ENCODE measurements at places on chromosomes 12 and 14.
A peak's percentile ranks its signal among the peaks of the same experiment; 100 is the strongest.

- DNase-seq = no peak
These were observed 104.2 kb upstream of the AMN1 start for GRCh38 chr12:31832740-31833729.

DNA sequence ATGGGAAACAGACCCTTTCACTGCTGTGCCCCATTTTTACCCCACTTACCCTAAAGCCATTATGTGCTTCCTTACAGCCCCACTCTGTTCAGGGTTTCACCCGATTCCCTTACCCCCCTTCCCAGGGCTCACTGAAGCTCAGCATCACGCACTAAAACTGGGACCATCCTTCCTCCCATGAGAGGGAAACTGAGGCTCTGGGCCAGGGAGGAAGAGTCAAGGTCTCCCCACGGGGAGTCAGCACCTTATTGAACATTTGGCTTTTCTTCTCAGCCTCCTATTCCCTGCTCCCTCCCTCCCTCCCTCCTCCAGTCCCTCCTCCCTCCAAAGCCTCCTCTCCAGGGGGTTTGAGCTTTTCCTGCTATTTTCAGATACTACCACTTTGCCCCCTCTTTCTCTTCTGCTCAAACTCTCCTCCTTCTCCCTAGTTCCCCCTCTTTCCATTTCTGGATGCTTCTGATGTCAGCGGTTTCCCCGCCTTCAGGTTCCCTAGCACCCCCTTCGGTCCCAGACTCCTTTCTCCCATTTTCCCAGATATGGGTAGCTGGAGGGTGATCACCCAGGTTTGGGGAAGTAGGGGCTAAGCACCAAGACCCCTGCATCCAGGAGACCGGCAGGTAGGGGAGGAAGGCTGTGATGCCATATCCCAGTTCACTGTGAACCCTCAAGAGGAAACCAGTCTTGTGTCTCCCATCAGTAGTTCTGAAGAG is 960 bp downstream of the GPR162 start:
- DNase-seq = peak; percentile 3

- no peak for DNase-seq
These were observed 61.1 kb downstream of the IGF1 start for GRCh38 chr12:102419094-102419764.

DNA sequence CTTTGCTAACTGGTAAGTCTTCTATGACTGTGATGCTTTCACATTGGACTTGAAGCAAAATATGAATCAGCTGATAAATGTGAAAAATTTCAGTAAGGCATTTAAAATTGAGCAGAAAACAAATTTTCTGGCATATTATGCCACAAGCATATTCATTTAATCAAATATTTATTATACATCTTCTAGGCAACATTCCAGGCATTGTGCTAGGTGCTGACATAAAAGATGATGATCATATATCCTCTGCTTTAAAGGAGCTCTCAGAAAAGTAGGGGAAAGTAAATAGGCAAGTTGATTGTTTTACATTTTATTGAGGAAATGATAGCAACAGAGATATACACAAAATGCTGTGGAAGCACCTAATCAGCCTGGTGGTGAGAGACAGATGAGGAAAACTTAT is 248.9 kb downstream of the SLC16A7 start:
- DNase-seq = no peak

- no peak for DNase-seq
These were observed 200.8 kb downstream of the DUSP6 start for GRCh38 chr12:89151536-89151935.

GRCh38 chr12:48602192-48602989 is 32.5 kb upstream of the LALBA start:
- no peak for DNase-seq

DNA sequence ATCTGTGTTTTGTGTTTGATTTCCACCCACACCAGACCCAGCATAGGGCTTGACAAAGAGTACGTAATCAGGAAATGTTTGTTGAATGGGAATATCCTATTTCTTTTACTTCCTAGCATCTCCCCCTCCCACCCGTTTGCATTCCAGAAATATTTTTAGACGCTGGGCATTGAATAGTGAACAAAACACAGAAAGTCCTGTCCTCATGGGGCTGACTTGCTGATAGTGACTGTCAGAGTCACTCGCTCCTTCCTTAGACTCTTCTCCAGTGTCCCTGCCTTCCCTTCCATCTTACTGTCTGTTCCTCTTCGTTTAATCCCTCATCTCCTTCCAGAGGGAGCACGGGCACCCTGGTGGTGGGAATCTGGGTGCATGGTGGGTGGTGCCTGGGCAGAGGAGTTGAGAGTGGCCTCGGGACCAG is 53.6 kb downstream of the SLC25A47 start:
- peak; percentile 35 for DNase-seq

Measured in hepatocyte (in vitro differentiated cells).